Central memory CD4-positive, alpha-beta T cell (primary cell): ENCODE measurements at places on chromosomes 5 and 9.

DNA sequence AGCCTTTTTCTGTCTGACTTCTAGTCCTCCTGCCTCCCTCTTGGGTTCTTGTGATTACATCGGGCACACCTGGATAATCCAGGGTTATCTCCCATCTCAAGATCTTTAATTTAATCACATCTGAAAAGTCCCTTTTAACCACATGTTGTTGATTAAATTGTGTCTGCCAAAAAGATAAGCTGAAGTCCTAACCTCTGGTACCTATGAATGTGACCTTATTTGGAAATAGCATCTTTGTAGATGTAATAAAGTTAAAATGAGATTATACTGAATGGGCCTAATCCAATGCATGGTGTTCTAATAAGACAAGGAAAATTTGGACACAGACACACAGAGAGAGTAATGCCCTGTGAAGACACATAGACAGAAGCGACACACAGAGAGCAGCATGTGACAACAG, 232.4 kb downstream of the KCTD16 start:
- no peak for DNase-seq

DNA sequence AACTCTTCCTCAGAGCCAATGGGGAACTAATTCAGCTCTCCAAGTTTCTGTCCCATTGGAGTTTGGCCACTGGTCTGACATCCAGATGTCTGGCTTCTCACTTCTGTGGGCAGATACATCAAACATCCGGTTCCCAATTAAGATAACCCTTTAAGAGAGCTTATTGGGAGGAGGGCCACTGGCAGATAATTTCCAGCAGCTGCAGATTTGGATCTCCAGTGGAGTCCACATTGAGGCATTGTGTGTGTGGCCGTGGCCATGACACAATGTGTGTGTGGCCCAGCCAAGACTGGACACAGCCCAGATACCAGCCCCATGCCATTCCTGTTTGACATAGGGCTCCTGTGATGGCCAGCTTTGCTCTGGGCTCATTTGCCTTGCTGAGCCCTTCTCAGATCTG, 110.5 kb upstream of the MAP1B start:
- no peak for DNase-seq

GRCh38 chr5:157820593-157821252, 38.2 kb downstream of the CLINT1 start:
- DNase-seq: peak; percentile 10

GRCh38 chr5:37580106-37580505, 201.0 kb downstream of the WDR70 start:
- DNase-seq: no peak

DNA sequence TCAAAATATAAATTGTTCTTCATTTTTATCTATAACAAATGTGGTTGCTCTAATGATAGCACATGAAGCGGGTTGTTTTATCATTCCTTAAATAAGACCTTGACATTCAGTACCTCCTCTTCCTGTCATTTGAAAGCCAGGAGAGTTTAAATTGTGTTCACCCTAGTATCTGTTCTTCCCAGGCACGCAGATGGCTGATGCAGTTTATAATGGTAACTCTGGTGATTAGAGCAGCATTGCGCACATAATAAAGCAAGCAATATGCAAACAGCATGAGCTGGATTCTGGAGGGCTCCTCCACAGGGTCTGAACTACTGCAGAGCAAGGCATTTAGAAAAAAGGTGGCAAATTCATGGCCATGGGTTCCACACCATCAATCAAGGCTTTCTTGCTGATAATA, 307.8 kb downstream of the ENC1 start:
- DNase-seq: no peak

DNA sequence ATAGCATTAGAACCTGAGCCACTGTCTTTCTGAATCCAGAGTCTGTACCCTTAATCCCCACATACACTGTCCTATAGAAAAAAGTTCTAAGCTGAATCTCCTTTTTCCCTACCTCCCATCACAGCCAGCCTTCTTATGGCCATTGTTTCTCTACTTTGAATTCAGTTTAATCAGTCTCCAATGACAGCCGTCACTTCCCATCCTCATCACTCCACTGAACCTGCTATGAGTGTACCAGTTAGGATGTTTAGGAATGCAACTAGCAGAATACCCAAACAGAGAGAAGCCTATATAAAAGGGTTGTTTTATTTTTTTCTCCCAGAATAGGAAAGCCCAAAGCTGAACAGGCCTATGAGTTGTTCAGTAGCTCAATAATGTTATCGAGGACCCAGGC, 220.4 kb upstream of the NREP start:
- no peak for DNase-seq

DNA sequence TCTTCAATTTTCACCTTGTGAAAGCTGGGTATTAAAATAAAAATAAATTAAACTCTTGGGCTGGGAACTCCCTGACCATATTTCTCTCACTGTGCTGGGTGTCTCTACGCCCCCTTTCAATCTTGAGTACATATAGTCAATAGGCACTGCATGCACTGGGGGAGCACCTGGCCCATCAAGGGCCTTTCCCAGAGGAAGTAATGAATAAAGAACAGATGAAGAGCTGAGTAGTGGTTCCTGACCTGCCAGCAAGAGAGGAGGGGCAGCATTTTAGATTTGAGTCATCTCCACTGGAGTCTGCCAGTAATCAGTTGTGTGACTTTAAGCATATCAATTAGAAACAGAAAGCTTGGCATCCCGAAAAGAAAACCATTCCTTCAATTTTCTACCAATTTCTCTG, 6.2 kb downstream of the MAPKAP1 start:
- no peak for DNase-seq

DNA sequence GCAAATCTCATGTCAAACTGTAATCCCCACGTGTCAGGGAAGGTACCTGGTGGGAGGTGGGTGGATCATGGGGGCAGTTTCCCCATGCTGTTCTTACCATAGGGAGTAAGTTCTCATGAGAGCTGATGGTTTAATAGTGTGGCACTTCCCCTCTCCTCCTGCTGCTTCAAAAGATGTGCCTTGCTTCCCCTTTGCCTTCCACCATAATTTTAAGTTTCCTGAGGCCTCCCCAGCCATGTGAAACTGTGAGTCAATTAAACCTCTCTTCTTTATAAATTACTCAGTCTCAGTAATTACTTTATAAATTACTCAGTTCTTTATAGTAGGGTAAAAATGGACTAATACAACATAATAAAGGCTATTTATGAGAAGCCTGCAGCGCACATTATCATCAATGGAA, 7.1 kb upstream of the CNTRL start:
- DNase-seq: no peak

DNA sequence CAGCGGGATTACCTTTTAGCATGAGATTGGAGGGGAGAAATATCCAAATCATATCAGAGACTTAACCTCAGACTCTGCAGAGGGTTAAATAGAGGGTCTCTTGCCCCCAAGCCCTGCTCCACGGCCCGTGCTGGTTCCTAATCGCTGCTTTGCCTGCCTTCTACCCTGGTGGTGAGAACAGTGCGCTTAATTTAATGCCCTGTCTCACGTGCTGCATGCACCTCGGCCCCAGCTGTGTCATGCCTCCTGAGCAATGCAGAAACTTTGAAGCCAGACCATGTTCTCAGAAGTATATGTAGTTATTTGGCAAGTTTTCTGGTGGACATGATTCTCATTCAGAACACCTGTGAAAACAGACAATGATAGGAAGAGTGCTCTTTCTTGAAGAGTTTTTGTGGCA, 1.4 kb downstream of the OTULIN start:
- DNase-seq: peak; percentile 50

GRCh38 chr9:70569791-70570190, 155.3 kb upstream of the KLF9 start:
- DNase-seq: no peak

DNA sequence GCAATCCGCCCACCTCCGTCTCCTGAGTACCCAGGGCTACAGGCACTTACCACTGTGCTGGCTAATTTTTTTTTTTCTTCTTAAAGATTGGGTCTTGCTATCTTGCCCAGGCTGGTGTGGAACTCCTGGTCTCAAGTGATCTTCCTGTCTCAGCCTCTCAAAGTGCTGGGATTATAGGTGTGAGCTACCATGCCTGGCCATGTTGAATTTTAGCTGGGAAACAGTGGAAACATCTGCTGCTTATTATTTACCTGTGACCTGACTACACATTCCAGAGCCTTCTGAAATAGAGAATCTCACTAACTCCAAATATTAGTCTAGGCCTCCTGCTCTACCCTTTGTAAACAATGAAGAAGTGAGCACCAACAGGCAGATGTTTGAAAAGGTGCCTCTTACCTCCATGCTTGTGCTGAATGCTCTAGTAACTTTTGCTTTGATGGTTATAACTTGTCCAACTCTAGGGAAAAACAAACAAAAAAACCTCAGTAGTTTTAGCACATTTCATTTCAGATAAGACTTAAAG, 22.5 kb downstream of the ACOT12 start:
- DNase-seq: no peak
